ENCODE measurements at places on chromosomes 6 and 20.

- no peak for DNase-seq
These were observed 10.3 kb downstream of the LYRM4 start for GRCh38 chr6:5250451-5250850.

DNA sequence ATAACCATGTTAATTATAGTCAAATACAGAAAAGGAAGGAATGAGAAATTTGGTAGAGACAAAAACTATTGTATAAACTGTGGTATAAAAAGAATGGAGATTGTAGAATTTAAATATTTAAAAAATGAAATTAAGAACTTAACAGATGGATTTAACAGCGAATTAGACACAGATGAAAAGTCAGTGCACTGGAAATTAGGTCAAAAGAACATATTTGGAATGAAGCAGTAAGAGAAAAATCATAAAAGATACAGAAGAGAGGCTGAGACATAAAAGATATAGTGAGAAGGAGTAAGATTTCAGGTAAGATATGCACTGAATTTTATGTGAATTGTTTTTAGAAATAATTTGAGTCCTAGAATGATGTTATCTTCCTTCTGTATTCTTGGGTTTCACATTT, 14.0 kb downstream of the TSPYL4 start:
- DNase-seq: no peak

- DNase-seq: no peak
These were observed 91.1 kb upstream of the HIVEP1 start for GRCh38 chr6:11921017-11921438.

DNA sequence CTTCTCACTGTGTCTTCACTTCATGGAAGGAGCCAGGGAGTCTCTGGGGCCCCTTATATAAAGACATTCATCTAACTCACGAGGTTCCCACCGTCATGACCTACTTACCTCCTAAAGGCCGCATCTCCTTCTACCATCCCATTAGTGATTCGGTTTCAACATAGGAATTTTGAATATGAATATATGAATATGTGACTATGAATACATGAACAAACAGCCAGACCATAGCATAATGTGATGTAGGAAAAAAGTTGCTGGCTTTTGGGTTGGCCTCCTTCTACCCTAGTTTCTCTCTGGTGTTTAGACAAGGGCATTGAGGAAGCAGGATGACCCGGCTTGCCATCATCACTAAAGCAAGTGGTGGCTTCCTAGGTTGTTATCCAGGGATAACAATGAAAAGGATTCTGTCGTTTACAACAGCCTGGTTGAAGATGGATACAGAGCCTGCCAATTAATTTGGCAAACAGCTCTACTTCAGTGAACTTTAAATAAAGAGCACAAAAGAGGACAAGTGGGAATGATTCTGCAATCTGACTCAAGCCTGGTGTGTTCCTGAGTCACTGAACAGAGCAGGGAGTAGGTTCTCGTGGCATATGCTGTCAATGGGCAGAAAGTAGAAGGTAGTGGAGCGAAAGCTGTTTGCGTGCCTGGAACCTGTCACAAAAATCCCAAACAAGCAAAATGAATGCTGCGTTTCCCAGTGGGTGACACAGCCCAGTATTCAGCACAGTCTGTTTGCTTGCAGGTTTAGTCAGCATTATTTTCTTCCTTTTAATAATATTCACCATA, 44.0 kb upstream of the DOK5 start:
- DNase-seq: no peak

DNA sequence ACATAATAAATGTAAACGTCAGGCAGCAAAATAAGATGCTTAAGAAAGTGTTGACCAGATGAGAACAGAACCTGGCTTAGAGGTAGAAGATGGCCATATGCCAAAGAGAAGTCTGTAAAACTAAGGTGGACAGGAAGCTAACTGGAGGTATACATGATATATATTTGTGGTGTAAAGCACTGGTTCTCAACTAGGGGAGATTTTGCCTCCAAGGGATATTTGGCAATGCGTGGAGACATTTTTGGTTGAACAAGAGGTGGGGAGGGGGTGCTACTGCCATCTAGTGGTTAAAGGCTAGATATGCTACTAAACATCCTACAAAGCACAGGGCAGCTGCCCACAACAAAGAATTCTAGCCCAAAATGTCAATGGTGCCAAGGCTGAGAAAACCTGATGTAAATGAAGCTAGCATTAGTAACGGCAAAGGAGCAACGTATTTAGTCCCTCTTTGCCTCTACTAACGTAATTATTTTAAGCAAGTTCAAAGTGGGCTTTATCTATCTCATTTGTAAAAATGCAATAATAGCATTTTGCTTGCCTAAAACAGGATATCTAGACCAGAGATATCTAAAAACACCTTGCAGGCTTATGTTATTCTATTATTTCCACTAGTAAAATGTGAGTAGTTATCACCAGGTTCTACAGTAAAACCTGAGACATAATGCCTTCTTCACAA, 182.6 kb downstream of the RNGTT start:
- DNase-seq: peak; percentile 1

DNA sequence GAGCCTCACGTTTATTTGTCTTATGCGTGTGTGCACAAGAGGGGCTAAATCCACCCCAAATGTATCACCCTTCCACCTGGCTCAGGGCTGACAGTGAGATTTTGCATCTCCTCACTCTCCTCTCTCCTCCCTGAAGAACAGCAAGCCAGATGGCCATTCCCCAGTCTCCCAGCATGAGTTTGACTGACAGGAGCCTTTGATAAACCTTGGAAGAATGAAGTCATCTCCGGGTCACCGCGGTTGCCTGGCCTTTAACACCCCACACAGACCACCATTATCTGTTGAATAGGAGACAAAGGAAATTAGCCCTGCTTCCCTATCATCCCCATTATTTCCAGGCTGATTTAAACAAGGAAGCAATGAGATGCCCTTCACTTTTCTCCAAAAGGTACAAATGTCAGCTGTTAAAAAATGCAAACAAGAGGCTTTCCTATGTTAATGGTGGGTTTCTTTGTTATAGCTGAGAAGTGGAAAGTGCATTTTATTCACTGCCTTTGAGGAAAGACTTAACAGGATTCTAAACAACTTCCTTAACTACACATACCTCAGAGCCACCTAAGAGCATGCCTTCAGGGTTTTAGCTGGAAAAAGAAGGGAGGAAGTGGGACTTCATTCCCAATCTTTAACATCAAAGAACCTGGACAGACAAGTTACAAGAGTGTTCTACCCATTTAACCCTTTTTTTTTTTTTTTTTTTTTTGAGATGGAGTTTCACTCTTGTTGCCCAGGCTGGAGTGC, 524.8 kb upstream of the ID4 start:
- no peak for DNase-seq

DNA sequence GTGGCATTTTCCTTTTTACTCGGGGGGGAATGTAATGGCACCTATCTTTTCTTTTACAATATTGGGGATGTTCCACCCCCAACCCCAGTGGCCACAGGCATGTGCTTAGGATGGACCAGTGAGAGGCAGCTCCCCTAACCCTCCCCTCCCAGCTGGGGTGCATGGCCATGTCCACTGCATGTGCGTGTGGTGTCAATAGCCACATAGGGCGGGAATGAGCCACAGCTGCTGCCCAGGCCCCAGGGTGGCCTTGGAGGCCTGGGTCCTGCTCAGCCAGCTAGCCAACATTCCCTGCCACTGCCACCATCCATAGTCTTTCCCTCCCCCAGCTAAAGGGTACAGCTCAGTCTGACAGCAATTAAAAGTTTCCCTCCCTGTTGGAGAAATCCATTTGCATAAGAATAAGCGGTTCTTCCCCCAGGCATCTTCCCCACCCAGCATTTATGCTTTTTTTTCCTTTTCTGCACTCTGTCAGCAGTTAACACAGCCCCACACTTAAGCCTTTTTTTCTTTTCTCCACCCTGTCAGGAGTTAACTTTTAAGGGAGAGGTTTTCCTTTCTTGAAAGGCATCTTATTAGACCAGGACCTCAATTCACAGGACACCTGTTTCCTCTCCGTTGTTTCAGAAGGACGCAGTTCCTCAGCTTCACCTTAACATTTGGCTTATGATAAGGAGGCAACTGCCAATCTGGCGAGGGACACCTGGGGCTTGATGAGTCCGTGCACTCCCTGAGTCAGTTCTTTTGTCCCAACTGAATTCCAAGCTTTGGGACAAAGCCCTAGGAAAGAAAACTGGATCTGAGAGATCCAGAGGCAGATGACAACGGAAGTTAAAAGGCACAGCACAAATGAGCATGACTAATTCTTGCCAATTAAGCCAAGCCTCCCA, 121.4 kb downstream of the TPBG start:
- no peak for DNase-seq

DNA sequence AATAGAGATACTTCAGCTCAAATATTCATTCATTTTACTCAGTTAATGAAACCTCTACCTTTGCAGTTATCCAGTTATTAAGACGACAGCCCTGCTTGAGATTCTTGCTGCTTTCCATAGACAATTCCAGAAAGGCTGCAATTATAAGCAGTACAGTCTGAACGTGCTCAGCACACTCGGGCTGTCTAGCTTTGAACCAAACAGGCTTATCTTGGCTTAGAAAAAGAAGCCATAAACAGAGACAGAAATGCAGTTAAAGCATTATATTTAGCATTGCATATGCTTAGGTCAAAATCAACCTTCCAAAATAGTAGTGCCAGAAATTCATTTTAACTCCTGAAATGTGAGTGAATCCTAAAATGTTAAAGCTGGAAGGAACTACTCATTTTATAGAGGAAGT, 204.1 kb upstream of the KCNQ5 start:
- DNase-seq: no peak

- DNase-seq: no peak
These were observed 12.8 kb downstream of the GSTA1 start for GRCh38 chr6:52790861-52791260.

GRCh38 chr6:149368065-149368464, 32.0 kb upstream of the SUMO4 start:
- DNase-seq: no peak

DNA sequence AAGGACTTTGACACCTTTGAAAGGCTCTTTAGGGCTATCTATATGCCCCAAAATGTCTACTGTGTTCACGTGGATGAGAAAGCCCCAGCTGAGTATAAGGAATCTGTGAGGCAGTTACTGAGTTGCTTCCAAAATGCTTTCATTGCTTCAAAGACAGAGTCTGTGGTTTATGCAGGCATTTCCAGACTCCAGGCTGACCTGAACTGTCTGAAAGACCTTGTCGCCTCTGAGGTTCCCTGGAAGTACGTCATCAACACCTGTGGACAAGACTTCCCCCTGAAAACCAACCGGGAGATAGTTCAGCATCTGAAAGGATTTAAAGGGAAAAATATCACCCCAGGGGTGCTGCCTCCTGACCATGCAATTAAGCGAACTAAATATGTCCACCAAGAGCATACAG, 65.2 kb downstream of the GCNT2 start:
- no peak for DNase-seq

DNA sequence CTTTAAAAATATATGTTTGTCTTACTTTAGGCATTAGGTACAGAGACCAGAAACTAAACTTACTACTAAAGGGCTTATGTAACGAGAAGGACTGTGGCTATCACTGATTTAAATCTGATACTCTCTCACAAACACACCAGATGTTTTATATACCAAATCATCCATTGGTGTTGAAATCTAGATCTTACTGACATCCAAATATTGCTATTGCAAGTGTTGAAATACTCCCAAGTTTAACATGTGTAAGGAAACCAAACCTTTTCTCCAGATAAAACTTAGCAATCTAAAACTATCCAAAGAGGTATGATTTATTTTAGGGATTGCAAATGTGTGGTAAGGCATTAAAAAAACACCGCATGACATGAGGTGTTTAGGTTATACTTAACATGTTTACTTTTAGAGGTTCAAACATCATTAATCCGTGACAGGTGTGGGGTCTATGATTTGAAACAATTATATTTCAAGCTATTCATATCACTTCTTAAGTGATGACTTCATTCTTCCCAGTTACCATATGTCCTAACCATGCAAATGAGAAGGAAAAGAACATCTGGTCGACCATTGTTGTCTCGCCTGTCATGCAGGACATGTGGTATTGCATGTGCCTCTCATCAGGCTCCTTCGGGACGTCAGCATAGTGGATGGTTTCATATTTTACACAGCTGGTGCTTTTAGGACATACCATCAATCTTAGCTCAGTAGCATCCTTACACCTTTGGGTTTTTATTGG, 168.3 kb upstream of the SPACA1 start:
- DNase-seq: no peak

DNA sequence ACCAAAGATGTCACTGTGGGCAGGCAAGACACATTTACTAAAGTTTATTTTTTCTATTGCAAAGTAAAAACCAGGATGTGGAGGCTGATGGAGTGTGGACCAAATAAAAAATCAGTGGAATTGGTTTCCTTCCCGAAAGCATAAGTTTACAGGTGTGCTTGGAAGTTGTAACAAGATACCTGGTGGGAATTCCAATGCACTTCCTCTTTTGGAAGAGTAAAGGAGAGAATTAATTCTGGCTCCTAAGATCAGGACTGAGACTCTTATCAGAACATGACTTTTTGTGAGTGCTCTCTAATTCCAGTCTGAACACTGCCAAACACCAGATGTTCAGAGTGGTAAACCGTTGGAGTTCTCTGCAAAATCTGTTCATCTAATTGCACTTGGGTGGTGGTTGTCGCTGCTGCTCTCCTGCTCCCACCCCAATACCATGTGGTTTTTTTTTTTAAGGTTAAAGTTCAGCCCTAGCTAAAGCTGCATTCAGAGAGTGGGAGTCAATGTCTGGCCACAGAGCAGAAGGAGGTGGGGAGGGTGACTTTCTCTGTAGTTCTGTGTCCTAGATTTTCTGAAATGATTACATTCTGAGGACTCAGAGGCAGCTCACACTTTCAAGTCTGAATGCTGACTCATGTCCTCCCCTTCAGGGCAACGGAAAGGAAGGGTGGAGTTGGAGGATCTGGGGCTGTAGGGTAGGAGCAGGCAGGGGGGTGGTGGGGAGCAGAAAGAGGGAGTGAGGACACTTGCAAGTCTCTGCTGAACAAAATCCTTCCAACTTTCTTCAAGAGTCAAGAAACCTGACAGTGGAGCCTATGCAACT, 275.8 kb upstream of the PRDM1 start:
- DNase-seq: no peak

DNA sequence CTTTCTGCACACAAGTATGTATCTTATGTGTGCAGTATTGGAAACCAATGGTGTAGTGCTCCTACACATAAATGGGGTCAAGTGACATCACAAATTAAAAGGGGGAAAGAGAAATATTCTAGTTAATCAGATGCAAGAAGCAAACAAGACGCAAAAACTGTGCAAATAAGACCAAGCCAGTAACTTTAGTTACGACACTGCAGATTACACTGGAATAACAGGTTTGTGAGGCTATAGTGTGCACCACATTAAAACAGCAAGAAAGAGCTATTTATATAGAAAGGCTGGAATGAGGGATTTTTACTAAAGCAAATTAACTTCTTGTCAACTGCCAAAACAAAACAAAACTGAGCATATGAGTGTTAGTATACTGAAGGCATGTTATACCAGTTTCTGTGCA, 45.8 kb downstream of the NR2E1 start:
- no peak for DNase-seq
